ENCODE measurements at places on chromosomes 7 and 10.

DNA sequence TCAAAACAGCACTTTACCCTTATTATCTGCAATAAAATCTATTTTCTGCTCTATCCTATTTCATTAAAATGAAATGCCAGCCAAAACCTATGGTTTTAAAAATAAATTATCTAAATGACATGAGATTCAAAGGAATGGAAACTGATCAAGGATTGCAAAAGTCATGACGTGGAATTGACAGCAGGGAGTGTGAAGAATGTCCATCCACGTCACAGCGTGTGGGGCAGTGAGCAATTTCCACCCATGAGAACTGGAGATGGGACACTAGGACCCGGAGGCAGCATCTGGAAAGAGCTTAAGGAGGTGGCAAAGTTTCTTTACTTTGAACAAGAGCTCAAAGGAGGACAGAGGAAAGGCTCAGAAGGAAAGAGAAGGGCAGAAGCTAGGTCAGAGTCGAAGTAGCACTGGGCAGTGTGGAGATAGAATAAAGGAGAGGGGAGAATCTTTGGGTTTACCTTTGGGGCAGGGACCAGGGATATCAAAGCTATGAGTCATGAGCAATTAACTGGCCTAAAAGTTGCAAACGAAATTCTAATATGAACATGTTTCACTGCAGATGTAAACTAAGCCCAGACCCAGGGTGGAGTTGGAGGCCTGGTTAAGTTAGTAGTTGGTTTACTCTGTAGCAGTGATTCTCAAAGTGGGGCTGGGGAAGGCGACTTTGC lies 24.9 kb upstream of the STK17A start:
- no peak for DNase-seq

DNA sequence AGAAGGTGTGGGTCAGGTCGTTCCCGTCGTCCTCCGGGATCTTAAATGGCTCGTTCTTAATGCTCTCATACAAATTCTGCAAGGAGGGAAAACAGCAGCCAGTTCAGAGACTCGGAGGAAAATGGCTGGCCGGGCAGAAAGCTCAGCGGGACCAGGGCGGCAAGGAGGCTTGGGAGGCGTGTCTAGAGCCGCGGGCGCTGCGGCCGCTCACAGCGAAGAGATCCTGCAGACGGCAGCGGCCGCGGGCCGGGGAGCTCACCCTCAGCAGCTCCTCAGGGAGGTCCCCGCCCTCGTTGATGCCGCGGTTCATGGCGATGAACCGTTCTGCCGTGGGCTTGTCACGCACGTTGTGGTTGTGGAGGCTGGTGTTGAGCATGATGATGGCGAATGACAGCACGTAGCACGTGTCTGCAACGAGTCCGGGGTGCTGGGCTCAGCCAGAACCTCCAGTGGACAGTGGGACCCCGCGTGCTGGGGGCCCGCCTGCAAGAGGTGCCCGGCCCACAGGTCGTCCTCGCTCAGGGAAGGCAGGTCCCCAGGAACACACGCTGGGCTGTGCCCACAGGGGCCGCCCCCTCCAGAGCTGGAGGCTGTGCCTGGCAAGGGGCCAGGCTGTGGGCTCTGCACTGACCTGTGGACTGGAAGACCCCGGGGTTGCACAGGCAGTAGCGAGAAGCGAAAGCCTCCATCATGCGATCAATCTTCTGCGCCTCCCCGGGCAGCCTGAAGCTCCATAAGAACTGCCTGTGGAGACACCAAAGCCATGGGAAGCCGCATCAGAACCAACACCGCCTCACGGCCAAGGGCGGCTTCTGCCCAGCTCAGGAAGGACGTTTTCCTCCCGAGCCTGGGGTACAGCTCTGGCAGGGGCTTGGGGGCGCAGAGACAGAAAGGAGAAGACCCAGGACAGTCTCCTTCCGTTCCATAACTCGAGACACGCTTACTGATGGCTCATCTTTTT lies 101.6 kb downstream of the CYTH3 start:
- no peak for DNase-seq

DNA sequence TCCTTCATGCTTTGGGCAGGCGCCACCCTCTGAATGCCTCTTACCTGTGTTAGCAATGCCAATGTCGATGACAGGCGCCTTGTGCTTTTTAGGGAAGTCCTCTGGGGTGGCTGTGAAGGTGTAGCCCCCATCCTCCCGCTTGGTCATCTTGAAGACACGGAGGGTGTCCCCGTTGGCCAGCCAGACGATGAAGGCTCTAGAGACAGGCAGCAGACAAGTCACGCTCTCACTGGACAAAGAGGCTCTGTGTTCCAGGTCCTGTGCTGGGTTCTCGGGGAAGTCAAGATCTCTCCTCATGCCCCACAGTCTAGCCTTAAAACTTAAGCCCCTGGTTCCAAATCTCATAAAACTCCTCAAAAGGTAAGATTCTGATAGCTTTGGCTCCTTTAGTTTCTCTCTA lies 5.1 kb downstream of the TBL2 start:
- no peak for DNase-seq

- DNase-seq = no peak
Observed at GRCh38 chr7:696812-697551, 29.5 kb upstream of the DNAAF5 start.

- DNase-seq = no peak
Observed at GRCh38 chr10:72204296-72204695, 11.5 kb upstream of the ANAPC16 start.

GRCh38 chr10:4067531-4067930 lies 282.5 kb upstream of the KLF6 start:
- DNase-seq = no peak

All from omental fat pad (tissue), 4 donors.